ENCODE measurements at places on chromosomes 7 and 10.
A peak's percentile ranks its signal among the peaks of the same experiment; 100 is the strongest.

- DNase-seq = no peak
These were observed 34.7 kb upstream of the MKLN1 start for GRCh38 chr7:131293018-131293417.

GRCh38 chr10:3852147-3852904 is 67.3 kb upstream of the KLF6 start:
- peak; percentile 80 for DNase-seq

GRCh38 chr10:35940141-35941041 is 298.3 kb upstream of the FZD8 start:
- DNase-seq = no peak

DNA sequence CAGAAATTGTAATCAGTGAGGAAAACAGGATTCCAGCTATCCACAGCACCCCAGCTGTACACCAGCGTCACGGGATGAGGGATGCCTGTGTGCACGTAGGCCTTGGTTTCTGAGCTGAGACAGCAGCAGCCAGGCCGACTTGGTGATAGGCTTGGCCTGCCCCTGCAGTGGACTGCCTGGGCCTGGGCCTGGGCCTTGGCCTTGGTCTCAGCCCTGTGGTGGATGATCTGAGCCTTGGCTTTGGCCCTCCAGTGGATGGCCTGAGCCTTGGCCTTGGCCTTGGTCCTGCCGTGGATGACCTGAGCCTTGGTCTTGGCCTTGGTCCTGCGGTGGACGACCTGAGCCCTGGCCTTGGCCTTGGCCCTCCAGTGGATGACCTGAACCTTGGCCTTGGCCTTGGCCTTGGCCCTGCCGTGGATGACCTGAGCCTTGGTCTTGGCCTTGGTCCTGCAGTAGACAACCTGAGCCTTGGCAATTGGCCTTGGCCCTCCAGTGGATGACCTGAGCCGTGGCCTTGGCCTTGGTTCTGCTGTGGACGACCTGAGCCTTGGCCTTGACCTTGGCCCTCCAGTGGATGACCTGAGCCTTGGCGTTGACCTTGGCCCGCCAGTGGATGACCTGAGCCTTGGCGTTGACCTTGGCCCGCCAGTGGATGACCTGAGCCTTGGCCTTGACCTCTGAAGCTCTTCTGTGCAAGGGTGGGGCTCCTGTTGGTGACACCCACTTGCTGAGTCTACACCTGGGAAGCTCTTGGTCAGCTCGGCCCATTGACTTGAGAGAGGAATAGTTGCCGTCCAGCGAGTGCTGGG is 93.8 kb downstream of the CUX1 start:
- no peak for DNase-seq

DNA sequence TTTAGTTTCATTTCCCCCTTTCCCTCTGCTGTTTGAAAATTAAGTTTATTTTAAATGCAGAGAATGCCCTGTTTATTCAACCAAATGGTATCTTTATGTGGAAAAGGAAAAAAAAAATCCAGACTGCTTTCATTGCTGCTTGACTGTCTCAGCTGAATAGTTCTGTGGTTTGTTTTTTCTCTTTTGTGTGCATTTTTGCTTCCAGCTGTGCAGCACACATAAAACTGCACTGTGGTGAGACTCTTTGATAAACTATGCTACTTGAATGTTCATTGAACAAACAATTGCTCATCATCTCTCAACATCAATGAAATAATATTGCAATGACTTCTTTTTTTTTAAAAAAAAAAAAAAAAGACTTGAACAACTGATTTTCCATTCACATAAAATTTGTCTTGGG is 78.6 kb upstream of the GLI3 start:
- DNase-seq = no peak

DNA sequence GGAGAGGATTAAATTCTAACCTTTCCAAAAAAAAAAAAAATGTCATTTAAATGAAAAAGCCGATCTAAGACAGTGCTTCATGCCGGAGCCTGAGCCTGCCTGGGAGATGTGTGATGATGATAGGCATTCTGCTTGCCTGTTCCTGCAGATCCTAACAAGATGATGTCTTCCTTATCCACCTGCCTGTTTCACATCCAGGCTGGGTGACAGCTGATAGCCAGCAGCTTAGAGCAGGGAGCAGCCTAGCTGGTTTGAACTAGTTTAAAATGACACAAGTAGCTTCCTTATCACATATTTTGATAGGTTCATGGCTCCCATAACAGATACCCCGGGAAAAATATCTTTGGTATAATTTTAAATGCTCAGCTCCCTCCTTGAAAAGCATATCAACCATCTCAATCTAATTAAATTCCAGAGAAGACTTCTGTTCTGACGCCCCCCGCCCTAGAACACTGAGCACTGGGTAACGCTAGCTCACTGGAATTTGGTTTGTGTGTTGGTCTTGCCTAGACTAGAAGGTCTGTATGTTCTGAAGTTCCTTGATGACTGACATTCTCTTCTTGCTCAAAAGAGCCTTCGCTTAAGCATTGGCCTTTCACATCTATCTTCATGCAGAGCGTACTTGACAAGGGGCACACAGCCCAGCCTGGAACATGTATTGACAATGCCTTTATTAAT is 96.9 kb upstream of the FGFR2 start:
- DNase-seq = no peak

DNA sequence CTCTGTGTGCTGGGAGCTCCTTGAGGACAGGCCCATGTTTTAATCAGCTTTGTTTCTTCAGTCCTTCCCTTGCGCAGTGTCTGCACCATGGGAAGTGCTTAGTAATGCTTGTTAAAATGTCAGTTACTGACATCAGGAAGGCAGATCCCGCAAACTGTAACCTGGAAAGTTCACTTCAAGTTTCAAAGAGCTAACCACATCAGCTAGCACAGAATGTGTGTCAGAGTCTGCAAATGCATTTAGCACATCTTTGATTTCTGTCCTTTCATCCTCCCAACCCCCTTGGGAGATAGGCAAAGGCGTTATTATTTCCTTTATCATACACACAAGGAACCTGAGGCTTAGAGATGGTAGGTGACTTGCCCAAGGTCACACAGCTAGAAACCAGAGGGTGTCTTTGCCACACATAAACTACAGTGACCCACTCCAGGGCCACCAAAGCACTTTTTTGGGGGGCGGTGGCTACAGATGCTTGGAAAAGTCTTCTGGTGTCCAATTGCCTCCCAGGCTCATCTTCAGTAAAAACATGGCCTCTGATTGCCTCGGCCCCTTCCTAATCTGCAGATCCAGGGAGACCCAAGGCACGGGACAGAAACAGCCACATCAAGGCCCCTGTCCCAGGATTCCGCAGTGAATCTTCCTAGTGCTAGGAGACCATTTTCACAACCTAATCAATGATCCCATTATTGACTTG is 116.2 kb upstream of the GPR26 start:
- DNase-seq = no peak
